Activated CD4-positive, CD25-positive, alpha-beta regulatory T cell treated with anti-CD3 and anti-CD28 coated beads, Interleukin-2, amount 50 U/mL, for 72 hours (primary cell): ENCODE measurements at places on chromosomes 6 and 20.

GRCh38 chr6:76803038-76803580 lies 660.2 kb downstream of the HTR1B start:
- no peak for DNase-seq

DNA sequence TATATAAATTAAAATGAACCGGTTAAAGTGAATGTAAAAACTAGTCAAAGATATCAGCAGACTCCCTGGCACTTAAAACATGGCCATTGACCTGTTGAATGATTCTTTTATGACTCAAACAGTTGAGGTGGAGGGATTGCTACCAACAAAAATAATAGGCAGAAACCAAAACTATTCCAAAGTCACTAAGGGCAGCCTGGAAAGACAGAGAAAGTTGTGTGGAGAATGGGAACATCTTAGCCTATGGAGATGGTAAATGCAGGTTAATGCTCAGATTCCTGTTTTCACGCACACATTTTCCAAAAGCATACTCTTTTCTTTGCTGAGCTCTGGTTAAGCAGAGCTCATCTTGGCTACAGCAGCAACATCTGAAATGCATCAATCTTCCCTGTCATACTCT lies 553.5 kb downstream of the HACE1 start:
- no peak for DNase-seq

DNA sequence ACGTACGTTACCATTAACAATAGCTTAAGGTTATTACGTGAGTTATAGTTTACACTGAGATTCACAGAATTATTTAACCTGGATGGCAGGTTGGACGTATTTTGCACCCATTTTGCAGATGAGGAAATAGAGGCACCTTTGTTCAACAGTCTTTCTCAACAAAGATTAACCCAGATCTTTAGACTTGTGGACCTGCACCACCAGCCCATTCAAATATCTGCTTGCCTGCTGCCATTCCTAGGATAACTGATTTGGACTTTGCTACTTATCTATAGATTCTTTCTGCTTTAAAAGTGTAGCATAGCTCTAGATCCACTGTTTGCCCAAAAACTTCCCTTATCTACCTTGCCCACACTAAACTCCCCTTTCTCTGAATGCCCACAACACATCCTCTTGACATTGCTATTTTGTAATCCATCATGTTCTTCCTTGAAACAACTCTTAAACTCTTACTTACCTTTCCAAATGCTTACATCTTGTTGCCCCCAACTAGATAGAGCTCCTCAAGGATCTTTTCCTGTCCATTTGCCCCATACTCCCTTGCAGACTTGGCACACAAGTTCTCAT lies 56.4 kb upstream of the TNFAIP3 start:
- DNase-seq, result no peak

- DNase-seq, result no peak
These were observed 8.8 kb downstream of the DEFB129 start for GRCh38 chr20:235891-236290.
